ENCODE measurements at places on chromosomes 4 and X.

- DNase-seq: no peak
These were observed 28.0 kb upstream of the ATP6AP2 start for GRCh38 chrX:40552768-40553167.

GRCh38 chr4:121777625-121778024 is 12.7 kb upstream of the SMIM43 start:
- DNase-seq: no peak

DNA sequence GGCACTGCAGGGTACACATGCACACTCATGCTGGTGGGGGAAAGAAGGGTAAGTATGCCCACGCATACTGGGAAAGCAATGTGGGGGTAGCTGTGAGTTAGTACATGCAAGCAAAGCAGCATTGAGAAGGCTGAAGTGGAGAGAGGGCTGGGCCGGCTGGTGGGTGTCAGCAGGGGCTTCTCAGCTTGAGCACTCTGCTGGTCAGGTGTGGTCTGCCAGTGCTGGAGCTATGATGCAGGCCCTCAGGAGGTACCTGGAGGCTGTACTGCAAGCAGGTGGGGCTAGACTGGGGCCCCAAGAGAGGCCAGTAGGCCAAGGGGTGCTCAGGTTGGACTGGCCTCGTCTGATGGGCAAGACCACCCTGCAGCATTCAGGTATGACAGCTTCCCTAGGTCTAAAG is 61.9 kb upstream of the SERPINA7 start:
- DNase-seq: no peak

DNA sequence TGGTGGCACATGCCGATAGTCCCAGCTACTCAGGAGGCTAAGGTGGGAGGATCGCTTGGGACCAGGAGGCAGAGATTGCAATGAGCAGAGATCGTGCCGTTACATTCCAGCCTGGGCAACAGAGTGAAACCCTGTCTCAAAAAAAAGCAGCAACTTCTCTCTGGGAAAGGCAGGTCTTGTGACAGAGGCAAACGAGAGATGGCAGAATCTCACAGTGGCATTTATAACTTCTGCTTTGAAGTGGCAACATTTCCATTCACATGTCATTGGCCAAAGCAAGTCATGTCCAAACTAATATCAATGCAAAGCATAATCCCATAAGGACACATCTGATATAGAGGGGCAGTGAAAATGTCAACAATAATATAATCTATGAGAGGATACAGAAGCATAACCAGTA is 79.8 kb downstream of the PPEF2 start:
- no peak for DNase-seq

DNA sequence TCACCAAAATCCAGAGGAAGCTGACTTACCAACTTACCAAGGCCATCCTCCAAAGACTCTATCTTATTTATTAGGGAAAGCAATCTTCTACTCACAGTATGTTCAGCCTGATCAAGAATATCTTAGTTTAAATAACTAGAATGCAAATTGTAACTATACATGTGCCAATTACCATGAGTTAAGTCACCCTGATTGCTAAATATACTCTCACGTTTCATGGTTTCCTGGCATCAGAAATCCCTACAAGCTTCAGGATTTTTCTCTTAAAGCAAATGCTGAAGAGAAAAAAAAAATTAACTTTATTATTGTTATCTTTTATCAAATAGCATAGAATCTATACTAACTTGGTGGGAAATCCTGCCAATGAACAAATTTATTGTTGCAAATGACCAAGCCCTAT is 63.0 kb upstream of the MXD4 start:
- DNase-seq: no peak

- DNase-seq: no peak
These were observed 562 bp downstream of the AKAP17A start for GRCh38 chrX:1591863-1592469.

DNA sequence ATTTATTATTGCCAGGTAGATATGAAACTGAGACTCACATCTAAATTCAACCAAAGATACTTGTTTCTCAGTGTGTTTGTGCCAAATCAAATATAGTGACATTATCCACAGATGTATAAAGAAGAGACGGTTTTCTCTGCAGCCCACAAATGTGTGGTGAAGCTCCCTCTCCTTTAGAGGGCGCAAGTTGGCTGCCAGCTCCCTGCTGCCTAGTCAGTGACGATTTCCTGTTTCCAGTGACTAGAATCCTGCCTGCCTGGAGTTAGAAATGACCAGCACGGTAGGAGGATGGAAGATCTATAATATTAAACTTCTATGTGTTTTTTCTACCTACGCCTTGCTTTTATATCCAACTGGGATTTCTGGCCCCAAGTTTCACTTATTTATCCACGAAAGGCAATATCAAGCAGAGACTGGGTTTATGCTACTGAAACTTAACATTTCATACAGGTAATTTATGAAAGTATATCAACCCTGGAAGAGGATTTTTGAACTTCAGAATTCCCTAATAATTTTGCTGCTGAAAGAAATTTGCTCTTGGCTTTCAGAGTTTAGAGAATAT is 1793.7 kb upstream of the TENM3 start:
- DNase-seq: no peak

DNA sequence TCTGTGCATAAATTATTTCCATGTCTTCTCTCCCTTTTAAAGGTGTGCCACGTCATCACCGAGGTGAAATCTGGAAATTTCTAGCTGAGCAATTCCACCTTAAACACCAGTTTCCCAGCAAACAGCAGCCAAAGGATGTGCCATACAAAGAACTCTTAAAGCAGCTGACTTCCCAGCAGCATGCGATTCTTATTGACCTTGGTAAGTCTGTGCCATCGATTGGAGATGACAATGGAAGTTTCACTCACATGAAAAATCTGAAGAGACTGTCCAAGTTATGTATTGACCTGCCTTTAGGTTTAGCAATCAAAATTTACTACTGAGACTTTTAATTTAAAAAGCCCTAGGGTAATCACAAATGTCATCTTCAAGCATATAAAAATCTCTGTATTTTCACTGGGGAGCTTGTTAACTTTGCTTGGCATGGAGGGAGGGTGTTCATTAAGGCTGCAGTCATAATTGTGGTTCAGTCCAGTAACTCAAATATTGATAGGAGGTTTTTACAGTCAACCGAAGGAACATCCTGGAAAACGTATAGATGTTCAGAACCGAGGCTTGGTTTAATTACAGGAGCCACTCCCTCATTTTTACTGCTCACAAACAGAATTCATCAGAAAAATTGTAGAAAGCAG is 142.9 kb downstream of the PTTG2 start:
- DNase-seq: no peak
